Choroid plexus epithelial cell (primary cell): ENCODE measurements at places on chromosomes 2 and 18.

DNA sequence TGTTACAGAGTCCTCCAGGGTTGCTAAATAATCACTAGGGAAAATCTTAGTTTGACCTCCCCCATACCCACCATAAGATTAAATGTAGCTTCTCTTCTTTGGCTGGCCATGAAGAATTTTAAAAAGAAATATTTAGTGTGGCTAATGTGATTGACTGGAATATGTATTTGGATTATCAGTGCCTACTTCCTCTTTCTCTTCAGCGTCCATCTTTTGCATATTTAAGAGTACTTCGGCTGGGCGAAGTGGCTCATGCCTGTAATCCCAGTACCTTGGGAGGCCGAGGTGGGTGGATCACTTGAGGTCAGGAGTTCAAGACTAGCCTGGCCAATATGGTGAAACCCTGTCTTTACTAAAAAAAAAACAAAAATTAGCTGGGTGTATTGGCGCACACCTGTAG lies 28.8 kb downstream of the ADAM23 start:
- DNase-seq: no peak

GRCh38 chr18:23302851-23303527 lies 150.1 kb upstream of the RIOK3 start:
- DNase-seq: peak; percentile 96

- DNase-seq: peak; percentile 65
Measured at GRCh38 chr2:18959952-18960717, 370.8 kb upstream of the NT5C1B start.

- DNase-seq: peak; percentile 14
Measured at GRCh38 chr2:147096671-147097070, 748.2 kb upstream of the ACVR2A start.

DNA sequence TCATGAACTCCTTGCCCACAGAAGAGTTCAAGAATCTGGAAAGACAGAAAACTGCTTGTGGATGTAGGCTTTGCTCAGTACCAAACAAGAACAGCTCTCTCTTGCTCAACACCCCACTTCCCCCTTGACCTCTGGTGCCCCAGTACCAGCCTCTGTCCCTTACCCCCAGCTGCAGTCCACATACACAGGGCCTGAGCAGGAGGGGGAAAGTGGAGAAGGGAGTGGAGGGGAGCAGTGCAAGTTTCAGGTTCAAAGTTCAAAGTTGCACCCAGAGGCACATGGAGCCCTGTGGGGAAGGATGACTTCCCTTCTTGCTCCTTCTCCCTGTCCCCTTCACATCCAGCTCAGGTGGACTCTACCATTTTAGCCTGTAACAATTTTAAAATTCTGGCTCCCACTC lies 61.1 kb upstream of the LPIN2 start:
- DNase-seq: no peak

- DNase-seq: no peak
Measured at GRCh38 chr2:236973343-236973980, 112.2 kb upstream of the COPS8 start.

DNA sequence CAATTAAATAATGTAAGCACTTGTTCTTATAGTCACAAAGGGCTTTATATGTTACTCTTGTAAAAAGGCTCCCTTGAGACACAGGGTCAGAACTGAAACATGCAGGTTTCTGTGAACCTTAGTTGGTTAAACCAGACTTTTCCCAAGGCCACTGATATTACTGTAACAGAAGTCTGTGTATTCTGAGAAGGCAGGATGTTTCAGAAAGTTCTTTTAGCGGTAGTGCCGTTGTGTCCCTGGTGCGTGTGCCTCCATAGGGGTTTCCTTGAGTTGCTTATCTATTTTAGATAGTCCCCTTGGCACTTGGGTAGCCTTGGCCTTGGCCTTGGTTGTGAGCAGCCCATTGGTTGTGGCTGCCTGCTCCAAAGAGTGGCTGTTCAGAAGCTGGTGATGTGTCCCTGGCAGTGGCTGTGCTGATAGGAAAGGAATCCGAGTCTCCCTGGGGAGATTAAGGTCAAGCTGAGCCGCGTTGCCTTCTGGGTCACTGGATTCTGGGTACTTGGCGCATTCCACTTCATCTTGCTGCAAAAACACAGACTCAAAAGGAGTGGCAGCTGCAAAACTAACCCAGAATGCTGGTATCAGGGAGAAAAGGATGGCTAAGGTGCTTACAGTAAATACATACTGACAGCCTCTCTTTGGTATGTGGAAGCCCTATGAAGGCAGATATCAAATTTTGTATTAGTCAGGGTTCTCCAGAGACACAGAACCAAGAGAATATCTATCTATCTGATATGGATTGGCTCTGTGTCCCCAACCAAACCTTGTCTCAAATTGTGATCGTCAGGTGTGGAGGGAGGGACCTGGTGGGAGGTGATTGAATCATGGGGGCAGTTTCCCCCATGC lies 69.7 kb downstream of the FHOD3 start:
- DNase-seq: no peak

DNA sequence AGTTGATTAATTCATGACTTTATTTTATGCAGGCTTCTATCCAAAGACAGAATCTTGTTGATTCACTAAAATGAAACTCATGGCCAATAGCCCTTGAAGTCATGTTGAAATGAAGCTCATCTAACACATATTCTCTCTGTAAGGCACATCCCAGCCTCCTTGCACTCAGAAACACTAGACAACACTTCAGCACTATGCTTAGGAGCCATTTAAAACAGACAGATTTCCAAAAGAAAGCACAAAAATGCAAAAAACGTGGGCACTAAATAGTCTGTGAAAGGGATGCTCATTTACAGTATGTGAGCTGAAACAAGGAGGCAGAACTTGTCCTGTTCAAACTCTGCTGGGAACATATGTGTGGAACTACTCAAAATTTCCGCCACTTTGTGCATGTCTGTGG lies 124.4 kb downstream of the MYCN start:
- no peak for DNase-seq

GRCh38 chr2:105712981-105713596 lies 31.6 kb upstream of the NCK2 start:
- peak; percentile 43 for DNase-seq

DNA sequence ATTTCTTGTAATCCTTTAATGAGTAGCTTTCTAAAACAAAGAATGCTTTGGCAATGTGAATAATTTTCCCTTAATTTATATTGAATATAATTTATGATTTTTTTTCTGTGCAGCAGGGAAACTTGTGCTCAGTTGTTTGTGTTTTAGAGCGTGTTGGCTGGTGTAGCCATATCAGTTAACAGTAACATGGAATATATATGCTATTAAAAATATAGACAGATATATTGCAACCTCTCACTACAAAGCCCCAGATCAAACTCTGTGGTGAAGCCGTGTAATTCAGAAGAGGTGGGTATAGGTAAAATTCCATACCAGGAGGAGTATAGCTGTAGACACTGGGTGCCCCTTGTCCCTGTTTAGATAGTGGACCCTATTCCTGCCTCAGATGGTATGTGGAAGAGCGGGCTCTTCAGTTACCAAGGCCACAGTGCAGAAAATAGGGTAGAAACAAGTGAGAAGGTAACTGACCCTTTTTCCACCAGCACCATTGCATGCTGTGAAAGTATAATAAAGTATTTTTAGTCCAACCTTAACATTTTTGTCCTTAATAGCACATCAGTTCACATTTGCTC lies 18.1 kb upstream of the RASGRP3 start:
- no peak for DNase-seq

DNA sequence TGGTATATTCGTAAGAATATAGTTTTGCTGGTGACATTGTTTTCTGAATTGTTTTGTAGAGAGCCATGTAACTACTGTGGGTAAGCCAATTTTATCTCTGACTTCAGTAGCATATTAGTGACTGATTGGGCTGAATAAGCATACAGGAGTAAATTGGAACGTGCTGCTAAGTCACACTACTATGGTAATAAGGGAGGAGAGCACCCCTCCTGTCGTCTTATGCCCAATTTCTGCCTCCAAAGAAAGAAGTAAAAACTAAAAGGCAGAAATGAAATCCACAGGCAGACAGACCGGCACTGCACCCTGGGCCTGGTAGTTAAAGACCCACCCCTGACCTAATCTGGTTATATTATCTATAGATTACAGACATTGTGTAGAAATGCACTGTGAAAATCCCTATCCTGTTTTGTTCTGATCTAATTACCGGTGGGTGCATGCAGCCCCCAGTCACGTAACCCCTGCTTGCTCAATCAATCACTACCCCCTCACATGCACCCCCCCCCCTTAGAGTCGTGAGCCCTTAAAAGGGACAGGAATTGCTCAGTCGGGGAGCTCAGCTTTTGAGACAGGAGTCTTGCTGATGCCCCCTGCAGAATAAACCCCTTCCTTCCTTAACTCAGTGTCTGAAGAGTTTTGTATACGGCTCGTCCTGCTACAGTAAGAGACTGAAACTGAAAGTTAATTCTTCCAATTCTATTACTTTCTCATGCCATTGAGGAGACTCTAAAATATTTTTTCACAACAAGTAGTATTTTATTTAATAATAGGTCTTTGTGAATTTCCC lies 167.0 kb downstream of the ZNF804A start:
- DNase-seq: peak; percentile 11

DNA sequence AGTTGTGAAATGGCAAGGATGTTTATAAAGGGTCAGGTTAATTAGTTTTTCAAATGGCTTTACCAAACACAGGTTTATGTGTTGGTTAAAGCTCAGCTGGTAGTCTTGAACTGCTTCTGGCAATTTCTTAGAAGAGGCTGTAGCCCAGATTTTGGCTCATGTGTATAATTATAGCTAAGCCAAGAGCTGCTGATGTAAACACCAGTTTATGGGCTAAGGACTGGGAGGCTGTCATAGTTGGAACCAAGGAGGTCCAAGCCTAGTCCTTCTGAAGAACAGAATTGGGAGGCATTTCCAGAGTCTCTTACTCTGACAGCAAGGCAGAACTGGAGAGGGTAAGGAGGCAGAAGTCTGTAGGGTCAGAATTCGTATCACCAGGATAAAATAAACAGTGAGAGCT lies 25.4 kb downstream of the UBE2E3 start:
- no peak for DNase-seq

DNA sequence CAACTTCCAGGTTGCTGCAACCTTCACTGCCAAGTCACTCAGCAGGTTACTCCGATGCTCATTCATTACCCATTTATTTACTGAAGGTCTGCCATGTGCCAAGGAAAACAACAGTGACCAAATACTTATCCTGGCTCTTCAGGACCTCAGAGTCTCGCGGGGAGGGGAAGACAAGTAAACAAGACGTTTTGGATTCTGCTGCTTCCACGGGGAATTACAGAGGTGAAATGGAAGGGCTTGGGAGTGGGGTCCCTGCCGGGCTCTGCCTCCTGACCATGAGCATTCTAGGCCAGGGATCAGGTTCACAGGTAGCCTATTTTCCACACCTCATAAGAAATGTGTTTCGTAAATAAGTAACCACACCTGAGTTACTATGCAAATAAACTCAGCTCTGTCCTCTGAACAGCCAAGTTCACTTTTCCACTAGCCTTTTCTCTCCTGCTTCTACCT lies 68.1 kb downstream of the CLHC1 start:
- no peak for DNase-seq

GRCh38 chr2:164479460-164479859 lies 141.8 kb downstream of the GRB14 start:
- peak; percentile 77 for DNase-seq
